ENCODE measurements at places on chromosomes 6 and 20.

- DNase-seq: no peak
Observed at GRCh38 chr6:24107294-24107693, 18.7 kb upstream of the NRSN1 start.

- no peak for DNase-seq
Observed at GRCh38 chr6:140544431-140544830, 1170.0 kb upstream of the CITED2 start.

DNA sequence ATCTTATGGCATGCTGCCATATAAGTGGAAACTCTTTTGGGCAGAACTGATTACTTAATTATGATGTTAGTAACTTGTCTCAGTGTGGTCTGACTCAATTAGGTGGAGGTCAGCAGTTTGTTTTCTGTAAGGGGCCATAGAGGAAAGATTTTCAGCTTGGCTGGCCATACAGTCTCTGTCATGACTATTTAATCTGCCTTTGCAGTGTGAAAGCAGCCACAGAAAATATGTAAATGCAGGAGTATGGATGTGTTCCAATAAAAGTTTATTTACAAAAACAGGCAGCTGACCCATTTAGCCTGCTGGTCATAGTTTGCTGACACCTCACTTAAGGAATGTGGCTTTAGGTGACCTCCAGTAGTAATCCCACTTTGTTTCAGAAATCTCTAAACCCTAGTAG lies 700.7 kb downstream of the EPM2A start:
- no peak for DNase-seq

DNA sequence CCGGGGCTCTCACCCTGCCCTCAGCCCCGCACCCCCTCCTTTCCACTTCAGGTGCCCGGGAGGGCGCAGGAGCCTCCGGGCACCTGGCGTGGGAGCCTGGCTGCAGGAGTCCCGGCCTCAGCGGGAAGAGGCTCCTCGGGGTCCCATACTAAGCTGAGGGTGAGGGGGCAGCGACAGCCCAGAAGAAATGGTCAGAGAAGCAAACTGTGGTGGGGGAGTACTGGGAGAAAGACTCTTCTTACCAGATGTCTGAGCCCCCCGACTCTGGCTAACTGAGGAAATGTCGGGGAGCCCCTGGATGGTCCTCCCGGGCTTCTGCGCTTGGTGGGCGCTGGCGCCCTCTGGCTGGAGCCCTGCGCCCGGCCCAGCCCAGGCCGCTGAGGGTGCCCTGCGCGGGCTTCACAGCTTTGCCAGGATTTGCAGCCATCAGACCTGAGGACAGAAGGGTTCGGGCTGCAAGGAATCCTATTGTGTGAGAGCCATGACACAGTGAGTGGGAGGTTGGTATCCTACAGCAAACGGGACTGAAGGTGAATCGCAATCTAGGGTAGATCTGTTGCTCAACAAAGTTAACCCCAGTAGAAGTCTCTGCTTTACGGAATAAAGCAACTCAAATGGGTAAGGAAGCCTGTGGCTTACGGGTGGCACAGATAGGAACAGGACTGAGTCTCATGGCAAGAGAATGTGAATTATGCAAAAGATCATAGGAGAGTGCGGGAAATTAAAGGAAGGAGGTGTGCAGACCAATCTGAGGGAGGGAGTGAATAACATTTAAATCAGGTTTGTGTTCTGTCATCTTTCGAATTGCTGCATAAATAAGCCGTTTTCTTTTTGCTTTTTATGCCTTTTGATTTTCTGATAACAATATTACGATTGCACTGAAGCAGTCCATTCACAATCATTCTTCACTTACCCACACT lies 639 bp upstream of the RCAN2 start:
- no peak for DNase-seq

DNA sequence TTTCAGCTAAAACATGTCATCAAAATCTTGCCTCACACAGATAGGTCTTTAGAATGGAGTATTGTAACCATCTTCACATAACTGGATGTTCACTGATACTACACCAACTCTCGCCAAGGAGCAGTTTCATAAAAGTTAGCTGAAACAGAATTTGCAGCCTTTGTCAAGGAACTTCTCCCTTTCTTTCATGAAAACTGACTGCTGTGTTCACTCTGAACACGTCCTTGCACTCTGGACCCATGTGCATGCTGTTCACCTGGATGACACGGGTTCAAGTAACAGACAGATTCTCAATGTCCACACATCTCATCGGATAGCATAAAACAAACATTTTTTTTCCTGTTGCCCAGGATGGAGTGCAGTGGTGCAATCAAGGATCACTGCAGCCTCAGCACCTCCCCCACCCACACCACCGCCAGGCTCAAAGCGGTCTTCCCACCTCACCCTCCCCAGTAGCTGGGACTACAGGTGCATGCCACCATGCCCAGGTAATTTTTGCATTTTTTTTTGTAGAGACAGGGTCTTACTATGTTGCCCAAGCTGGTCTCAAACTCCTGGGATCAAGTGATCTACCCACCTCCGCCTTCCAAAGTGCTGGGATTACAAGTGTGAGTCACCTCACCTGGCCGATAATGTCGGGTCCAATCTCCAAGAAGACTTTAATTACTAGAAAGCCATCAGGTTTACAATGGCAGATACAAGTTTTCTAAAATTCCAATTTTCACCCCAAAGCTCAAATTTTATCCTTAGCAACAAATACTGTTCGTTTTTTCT lies 9.4 kb downstream of the DIDO1 start:
- DNase-seq: no peak

DNA sequence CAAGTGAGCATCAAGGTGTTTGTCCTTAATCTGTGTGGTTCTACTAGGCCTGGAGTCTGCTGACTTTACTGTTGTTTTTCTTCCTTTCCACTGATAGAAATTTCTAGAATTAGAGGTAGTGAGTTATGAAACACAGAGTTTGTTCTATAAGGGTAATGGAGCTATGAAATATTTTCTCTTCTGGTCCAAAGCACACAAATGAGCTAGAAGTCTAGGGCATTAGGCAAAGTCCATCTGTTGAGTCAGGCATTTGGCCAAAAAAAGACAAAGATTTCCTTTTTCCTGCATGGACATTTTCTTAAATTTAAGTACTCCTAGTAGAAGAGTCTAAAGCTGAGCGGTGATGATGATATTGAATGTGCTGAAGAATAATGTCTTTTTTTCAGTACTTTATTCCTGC lies 174.3 kb upstream of the STXBP5 start:
- DNase-seq: no peak

GRCh38 chr6:101266063-101266462 lies 127.4 kb upstream of the GRIK2 start:
- peak; percentile 21 for DNase-seq

- no peak for DNase-seq
Observed at GRCh38 chr6:74631564-74631963, 574.3 kb downstream of the COL12A1 start.

GRCh38 chr6:131130554-131130940 lies 4.7 kb upstream of the AKAP7 start:
- DNase-seq: no peak

DNA sequence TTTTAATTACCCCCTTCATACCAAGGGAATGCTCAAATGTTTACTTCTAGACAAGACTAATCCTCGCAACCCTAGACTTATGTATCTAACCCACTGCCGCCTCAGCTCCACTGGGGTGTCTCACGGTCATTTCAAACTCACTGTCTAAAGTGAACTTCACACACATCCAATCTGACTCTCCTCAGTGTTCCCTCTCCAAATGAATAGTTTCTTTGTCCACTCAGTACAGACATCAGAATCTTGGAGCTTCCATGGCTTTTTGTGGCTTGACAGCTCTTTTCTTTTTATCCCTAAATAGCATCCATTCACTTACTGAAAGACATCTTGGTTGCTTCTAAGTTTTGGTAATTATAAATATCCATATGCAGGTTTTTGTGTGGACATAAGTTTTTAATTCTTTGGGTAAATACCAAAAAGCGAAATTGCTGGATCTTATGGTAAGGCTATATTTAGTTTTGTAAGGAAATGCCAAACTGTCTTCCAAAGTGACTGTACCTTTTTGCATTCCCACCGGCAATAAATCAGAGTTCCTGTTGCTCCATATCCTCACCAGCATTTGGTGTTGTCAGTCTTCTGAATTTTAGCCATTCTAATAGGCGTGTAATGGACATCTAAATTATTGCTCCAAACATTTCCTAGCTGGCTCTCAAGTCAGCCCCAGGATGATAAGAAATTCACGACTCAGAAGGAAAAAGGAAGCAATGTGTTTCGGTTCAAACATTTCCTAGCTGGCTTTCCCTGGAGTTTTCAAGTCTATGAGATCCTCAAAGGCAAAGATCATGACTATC lies 73.1 kb downstream of the DNAAF9 start:
- no peak for DNase-seq

All from activated CD4-positive, alpha-beta T cell treated with anti-CD3 and anti-CD28 coated beads, Interleukin-2, amount 10 ng/mL, durations not matched to agents 7 days and 5 days (primary cell).